ENCODE measurements at places on chromosomes 12 and 14. TPM values are rescaled to one million over a fixed set of nuclear protein-coding genes. Genes with fewer than 3 reads are reported as not detected.

DLK1 gene
- not detected for total RNA-seq

- no peak for DNase-seq
These were observed 51.3 kb downstream of the SSPN start for GRCh38 chr12:26246483-26247164.

GNPNAT1 gene
- total RNA-seq, result 15.3 TPM

DNA sequence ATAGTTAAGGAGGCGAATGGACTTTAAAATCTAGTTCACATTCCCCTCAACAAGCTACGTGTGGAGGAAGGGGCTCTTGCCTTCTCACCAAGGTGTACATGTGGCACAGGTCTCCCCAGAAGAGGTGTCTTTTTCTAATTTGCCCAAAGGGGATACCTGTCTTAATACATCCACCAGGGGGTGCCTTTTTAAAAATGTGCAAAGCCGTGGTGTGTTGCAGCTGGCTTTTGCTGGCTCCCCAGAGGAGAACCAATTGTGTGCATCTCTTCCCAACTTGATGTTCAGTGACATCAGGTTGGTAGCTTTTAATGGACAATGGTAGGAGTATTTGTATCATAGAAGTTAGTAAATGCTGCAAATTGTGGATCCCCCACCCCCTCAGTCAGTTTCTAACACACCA is 33.8 kb downstream of the CREBL2 start:
- DNase-seq, result no peak

- DNase-seq, result no peak
These were observed 1.4 kb downstream of the SLC25A29 start for GRCh38 chr14:100304825-100305323.

DNA sequence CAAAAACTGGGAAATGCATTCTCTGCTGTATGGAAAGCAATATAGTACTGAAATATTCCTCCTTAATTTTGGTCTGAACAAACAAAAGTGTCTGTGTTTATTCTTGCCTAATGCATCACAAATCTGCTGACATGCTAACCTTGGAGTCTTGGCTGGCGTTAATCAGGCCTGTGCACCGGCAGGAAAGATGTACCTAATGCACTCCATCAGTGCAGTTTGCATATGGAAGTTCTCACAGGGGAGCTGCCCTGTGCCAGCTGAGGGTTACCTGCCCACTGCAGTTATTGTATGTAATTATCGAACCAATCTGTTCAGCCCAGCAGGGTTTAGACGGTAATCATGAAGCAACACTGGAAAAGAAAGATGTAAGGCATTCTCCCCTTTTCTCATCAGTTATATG is 76.9 kb downstream of the VRK1 start:
- DNase-seq, result no peak

DNA sequence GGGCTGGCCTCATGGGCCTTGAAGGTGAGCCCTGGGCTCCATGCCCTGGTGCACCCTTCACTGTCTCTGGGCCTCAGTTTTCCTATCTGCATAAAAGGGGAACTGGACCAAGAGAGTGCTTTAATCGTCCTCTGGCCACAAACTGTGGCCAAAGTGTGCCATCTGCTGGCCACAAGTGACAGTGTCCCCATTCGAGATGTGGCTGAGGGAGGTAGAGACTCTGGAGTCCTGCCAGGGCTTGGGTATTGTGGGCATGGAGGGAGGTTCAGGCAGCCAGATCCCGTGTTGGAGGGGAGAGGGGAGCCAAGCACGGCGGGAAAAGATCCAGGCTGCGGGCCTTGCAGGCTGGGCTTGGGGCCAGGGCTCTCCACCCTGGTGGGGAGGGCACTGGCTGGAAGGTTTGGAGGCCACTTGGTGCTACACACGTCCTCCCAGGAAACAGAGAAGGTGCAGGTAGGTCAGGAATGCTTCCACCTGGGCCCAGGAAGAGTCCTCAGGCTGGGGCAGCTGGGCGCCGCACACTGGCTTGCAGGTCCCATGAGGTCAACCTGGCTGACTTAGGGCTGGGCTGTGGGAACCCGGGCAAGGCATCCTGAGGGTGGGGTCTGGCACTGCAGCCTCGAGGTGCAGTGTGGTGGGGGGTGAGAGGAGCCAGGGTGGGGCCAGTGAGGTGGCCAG is 7.3 kb upstream of the KIF26A start:
- no peak for DNase-seq

DNA sequence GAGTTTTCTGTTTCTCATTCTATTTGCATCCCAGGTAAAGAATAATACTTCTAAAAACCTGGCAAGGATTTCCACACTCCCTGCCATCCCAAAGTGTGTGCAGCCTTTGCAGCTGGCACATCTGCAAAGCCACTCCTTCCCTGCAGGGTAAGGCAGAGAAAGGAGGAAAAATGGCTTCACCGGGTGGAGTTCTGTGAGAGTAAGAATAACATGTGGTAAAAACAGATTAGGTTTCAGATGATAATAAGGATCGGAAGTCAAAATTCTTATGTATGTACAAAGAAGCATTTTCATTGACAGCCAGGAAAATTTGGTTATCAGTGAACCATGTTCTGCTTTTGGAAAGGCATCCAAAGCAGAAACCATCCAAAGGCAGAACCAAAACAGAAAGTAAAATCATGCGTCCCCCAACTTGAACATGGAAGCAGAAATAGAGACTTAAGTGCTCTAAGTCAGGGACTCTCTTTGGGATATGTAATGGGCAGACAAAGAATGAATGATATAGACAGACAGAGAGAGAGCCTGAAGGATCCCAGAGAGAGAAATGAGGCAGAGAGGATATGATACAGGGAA is 192.6 kb upstream of the CCDC196 start:
- DNase-seq, result no peak
